SHP77 treated with DMSO at 0.1 percent for 48 hours (cell line): ENCODE measurements at places on chromosomes 5 and 9.

DNA sequence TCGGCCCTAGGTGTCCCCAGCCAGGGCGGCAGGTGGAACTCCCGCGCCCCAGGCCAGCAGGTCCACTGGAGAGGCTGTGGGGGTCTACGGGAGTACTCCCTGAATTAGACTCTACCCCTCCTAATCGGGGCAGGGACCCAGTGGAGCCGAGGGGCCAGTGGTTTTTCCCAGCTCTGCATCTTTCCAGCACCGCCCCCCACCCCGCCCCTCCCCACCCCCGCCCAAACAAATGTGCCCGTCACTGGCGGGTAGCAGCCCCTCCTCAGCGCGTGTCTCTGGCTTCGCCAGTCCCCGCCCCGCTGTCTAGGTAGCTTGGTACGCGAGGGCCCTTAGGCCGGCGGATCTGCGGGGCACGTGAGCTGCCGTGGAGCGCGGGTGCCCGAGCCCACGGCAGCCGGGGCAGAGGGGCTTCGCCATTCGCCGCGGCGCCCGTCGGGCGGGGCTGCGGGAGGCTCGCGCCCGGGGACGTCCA is 7.0 kb downstream of the UNC5A start:
- DNase-seq: no peak

DNA sequence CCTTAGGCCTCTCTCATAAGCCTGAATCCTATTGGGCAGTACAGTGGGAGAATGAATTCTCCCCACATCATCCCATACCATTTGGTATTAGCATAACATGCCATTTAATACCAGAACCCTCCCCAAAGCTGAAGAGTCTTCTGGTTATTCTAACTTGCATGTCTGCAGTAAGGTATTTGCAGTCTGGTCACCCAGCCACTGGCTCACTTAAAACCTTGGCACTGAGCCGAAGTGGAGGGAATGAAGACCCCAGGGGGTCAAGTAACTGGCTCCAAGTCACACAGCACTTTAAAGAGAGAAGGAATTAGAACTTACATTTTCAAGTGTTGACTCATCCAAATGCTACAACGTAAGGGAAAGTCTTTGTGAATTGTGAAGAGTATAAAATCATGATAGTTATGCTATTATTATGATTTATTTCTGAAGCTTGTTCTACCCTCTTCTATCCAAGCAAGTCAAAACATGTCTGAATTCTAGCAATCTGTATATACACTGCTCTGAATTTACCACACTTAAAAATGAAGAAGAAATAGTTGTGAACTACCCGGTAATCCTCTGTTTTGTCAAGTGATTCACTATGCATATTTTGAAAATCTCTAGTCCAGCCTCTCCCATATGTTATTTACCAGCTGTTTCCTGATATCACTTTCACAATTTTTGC is 28.5 kb downstream of the GLRA1 start:
- DNase-seq: no peak

GRCh38 chr5:126056352-126056751 is 366.9 kb upstream of the GRAMD2B start:
- no peak for DNase-seq

DNA sequence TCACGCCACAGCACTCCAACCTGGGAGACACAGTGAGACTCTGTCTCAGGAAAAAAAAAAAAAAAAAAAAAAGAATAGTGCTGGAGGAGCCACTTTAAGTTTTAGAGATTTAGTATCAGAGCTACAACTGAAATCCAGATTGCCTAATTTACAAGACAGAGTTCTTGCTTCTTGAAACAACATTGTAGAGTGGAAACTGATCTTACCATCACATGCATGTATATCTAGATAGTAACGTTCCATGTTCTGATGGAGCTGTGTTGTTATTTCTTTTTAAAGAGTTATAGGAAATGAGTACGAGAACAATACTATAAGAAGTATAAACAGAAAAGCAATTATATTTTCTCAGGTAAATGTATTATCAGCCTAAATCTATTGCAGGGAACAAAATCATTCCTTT is 48.9 kb downstream of the TBCA start:
- DNase-seq: no peak

- peak; percentile 36 for DNase-seq
Observed at GRCh38 chr5:135551593-135552447, 16.1 kb upstream of the NEUROG1 start.

- no peak for DNase-seq
Observed at GRCh38 chr9:82128011-82128696, 139.6 kb downstream of the SPATA31D1 start.

GRCh38 chr9:111983484-111983908 is 86.9 kb downstream of the UGCG start:
- no peak for DNase-seq

DNA sequence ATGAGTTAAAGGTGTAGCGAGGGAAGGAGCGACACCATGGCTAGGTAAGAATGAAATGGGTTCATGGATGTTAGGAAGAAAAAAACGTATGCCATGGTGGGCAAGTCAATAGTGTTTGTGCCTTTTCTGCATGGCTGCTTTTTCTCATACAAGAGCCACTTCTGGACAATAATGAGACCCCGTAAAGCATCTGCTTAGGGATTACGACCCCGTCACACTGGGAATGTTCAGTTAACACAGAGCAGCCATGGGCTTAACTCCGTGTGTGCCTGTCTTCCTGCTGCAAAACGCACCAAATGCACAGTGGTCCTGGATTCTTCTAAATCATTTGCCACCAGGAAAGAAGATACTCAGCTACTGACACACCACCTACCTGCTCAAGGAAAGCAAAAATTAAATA is 81.8 kb downstream of the NFIB start:
- no peak for DNase-seq

DNA sequence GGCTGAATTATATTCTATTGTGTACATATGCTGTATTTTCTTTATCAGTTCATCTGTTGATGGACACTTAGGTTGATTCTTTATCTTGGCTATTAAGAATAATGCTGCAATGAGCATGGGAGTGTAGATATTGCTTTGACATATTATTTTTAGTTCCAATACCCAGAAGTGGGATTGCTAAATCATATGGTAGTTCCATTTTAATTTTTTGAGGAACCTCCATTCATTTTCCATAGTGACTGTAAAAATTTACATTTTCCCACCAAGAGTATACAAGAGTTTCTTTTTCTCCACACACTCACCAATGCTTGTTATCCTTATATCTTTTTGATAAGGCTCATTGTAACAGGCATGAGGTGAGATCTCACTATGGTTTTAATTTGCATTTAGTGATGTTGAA is 19.4 kb downstream of the JAK2 start:
- no peak for DNase-seq

GRCh38 chr9:131887680-131888079 is 147.8 kb upstream of the RAPGEF1 start:
- no peak for DNase-seq

GRCh38 chr5:83313436-83313835 is 158.1 kb upstream of the VCAN start:
- no peak for DNase-seq

DNA sequence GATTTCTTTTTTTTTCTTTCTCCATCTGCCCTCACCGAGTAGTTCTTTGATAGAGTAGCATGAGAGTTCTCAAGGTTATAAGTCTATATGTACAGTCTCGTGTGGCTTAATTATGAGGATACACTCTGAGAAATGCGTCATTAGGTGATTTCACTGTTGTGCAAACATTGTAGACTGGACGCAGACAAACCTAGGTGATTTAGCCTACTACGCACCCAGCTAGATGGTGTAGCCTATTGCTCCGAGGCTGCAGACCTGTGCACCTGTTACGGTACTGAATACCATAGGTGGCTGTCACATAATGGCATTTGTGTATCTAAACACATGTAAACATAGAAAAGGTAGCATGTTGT is 26.9 kb upstream of the CORO2A start:
- no peak for DNase-seq

DNA sequence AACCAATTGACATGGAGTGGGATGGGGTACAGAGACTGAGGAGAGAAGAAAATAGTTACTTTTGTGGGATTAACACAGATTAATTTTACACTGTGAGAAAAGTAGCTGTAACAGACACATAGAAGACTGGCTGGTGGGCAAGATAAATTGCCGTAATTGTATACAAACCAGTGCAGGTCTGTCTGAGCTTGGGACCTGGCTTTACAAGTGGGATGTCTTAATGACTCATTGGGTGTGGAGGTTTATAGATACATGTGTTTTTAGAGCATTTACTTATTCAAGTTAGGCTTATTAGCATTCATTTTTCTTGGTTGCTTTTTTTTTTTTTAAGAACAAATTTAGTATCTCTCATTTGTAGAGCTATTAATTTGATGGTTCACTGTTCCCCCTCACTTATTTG is 37.5 kb downstream of the SLC44A1 start:
- no peak for DNase-seq

GRCh38 chr9:127557998-127558546 is 54.0 kb upstream of the STXBP1 start:
- DNase-seq: no peak

DNA sequence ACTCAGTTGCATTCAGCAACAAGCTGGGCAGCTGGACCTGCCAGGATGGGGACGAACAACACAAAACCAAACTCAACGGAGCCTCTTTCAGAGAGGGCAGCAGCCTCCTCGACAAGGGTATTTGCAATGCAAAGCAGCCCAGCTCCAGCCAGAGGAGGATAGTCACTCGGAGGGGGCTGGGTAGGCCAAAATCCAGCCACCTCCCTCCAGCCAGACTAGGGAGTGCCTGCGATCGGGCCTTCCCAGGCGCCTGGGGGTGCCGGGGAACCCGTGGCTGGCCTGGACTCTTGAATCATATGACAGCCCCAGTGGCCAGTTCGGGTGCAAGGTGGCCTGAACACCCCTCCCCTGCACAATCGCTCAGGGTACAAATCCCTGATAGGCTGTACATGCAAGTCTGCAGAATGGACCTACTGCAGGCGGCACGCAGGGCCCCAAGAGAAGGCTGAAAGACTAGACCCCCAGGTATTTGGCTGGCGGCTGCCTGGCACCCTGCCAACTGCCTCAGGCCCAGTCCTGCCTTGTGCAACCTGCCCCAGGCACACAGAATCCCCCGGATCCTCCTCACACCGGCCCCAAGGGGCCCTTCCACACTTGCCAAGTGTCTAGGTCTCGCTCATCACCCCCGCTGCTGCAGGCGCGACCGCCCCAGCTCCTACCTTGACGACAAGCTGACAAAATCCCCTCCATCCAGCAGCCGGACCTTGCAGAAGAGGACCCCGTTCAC is 1.3 kb downstream of the EEIG1 start:
- DNase-seq: no peak

- no peak for DNase-seq
Observed at GRCh38 chr5:121862801-121863200, 11.1 kb downstream of the FTMT start.

- no peak for DNase-seq
Observed at GRCh38 chr9:104810421-104811339, 46.8 kb downstream of the NIPSNAP3B start.

DNA sequence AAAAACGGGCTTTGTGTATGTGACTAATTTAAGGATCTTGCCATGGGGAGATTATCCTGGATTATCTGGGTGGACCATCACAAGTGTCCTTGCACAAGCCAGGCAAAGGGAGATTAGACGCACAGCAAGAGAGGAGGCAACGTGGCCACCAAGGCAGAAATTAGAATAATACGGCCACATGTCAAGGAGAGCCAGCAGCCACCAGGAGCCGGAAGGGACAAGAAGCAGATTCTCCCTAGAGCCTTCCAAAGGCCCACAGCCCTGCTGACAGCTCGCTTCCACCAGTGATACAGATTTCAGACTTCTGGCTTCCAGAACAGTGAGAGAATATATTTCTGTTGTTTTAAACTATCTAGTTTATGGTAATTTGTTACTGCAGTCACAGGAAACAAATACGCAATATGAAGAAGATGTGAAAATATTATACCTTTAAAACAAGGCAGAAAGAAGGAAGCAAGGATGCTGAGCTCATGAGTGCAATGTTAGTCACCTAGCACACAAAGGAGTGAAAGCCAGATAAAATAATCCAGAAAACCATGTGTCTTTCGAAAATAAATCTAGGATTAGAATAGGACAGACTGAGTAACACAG is 28.7 kb upstream of the F2RL1 start:
- no peak for DNase-seq

DNA sequence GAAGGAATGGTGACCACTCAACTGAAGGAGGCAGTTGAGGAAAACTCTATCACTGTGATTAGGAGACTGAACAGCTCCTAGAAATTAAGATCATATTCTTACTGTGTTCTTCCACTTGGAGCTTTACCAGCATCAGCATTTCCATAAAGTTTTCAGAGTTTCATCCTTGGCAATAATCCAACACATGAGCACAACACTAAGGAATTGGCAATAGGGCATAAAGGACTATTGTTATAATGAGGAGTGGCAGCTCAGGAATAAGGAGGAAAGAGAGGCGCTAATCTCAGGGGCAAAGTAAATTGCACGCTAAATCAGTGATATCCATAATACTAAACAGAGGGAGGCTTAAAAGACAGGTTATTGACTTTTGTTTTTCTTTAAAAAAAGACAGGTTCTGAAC is 338.9 kb downstream of the EFNA5 start:
- DNase-seq: no peak

DNA sequence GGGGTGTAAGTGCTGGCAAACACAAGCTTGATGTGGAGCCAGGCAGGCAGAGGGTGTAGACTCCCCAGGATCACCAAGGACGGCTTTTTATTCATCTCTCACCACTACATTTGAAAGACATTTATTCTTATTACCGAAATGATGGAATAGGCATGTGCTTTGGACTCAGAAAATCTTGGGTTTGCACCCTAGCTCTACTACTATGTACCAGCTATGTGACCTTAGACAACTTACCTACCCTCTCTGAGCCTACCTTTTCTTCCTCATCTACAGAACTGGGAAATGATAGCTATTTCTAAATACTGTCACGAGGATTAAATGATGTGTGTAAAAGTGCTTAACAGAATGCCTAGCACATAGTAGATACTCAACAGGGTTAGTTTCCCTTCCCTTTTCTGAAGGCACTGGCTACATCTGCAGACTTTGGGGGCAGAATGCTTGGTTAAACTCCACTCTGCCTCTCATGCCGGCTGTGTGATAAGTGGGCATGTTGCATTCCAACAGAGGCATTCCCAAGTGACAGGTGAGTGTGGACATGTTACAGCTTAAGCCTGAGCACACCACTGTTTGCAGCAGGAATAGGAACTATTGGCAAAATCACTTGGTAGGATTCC is 94.8 kb downstream of the SLC1A3 start:
- DNase-seq: no peak

- DNase-seq: no peak
Observed at GRCh38 chr9:134036130-134036529, 10.8 kb downstream of the BRD3OS start.

GRCh38 chr5:53241572-53241971 is 132.0 kb upstream of the MOCS2 start:
- DNase-seq: no peak

DNA sequence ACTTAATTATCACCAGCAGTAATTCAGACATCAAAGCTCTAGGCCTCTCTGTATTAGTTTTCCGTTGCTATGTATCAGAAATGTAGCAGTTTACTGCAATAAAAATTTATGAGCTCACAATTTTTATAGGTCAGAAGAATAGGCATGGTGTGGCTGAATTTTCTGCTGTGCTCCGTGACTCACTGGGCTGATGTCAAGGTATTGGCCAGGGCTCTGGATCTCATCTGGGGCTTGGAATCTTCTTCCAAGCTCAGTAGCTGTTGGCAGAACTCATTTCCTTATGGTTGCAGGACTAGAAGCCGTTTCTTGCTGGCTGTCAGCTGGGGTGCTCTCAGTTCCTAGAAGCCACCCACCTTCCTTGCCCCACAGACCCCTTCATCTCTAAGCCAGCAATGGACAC is 66.3 kb downstream of the PSAT1 start:
- no peak for DNase-seq
